ENCODE measurements at places on chromosomes 4 and X. TPM values are rescaled to one million over a fixed set of nuclear protein-coding genes. Genes with fewer than 3 reads are reported as not detected.

Gene SPANXN4
- not detected for polyA plus RNA-seq

Gene ADH4
- 24.5 TPM for polyA plus RNA-seq

Gene TRMT2B
- 6.7 TPM for polyA plus RNA-seq

Gene CXCL3
- polyA plus RNA-seq, result not detected

Gene XAGE5
- not detected for polyA plus RNA-seq

Gene IL2RG
- polyA plus RNA-seq, result 1.1 TPM

- DNase-seq, result no peak
These were observed 99.1 kb upstream of the RXFP1 start for GRCh38 chr4:158422546-158422945.

DNA sequence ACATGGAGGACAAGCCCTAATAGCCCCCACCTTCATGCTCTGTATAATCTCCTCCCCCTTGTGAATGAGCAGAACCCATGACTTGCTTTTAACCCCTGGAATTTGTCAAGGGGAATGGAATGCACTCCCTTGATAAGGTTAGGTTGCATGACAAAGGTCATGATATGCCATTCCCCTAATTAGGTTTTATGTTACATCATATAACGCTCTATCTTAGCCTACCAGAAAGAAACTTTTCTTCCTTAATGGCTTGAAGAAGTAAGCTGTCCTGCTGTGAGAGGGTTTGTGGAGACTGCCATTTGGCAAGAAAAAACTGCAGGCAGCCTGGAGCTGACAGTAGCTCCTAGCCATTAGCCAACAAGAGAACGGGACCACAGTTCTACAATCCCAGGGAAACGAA, 399.8 kb upstream of the MAD2L1 start:
- no peak for DNase-seq

DNA sequence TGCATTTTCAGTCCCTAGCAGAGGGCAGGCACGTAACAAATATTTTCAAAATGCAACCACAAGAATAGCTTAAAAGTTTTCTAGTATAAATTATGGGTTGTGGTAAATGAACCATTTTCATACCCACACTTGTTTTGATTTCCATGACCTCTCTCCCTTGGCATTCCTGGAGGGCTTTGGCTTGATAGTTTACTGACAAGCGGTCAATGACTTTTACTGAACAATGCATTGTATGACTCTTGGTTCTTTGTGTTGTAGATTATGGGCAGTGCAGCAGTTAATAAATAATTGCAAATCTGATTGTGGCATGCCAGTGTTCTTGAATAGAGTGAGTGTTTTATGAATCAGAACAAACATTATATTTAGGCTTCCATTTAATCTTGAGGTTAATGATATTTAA, 285.2 kb upstream of the ARX start:
- no peak for DNase-seq

GRCh38 chrX:129791961-129792570, 12.3 kb downstream of the SASH3 start:
- no peak for DNase-seq

DNA sequence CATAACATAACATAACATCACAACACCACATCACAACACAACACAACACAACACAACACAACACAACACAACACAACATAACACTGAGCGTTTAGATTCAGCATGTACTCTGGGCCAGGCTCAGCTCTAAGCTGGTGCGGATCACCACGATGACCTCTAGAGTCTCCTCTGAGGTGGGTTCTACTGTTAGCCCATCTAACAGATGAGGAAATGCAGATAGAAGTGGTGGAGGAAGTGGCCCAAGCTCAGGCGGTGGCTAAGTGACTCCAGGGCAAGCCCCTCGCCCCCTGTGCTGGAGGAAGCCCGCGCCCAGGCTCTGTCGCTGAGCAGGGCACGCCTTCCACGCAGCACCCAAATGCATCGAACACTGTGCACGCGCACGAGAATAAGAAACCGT, 45.3 kb upstream of the CDKN2AIP start:
- DNase-seq, result no peak

- DNase-seq, result no peak
These were observed 8.1 kb downstream of the POU4F2 start for GRCh38 chr4:146646593-146647325.

DNA sequence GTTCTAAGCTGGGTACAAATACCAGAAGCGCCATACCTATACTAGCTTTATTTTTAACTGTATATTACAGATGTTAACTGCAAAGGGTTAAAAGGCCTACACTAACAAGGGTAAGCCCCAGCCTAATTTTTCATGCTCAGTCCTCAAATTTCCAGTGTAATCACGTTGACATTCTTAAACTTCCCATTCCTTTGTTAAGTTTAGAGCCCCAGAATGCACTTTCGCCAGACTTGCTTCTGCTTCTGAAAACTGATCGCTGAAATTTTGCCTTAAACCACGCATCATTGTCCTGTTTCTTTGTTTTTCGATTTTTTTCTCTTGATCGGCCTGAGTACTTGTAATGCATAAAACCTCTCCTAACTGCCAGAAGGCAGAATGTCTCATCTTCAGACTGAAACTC, 2141.9 kb upstream of the AGA start:
- DNase-seq, result no peak

DNA sequence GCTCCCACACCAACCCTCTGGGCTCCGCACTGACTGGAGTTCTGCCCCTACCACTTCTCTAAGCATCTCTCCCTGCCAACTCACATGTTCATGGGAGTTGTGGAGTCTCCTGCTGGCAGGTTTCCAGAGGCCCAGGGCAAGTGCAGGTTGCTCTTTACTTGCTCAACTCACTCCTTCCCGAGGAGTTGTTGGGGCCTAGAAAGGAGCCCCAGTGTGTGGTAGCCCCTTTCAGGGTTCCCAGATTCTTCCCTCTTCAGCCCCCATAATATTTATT, 52.5 kb downstream of the POF1B start:
- no peak for DNase-seq

Measured in HepG2 (cell line).